ENCODE measurements at places on chromosomes 7 and 10. TPM values are rescaled to one million over a fixed set of nuclear protein-coding genes. Genes with fewer than 3 reads are reported as not detected.

DNA sequence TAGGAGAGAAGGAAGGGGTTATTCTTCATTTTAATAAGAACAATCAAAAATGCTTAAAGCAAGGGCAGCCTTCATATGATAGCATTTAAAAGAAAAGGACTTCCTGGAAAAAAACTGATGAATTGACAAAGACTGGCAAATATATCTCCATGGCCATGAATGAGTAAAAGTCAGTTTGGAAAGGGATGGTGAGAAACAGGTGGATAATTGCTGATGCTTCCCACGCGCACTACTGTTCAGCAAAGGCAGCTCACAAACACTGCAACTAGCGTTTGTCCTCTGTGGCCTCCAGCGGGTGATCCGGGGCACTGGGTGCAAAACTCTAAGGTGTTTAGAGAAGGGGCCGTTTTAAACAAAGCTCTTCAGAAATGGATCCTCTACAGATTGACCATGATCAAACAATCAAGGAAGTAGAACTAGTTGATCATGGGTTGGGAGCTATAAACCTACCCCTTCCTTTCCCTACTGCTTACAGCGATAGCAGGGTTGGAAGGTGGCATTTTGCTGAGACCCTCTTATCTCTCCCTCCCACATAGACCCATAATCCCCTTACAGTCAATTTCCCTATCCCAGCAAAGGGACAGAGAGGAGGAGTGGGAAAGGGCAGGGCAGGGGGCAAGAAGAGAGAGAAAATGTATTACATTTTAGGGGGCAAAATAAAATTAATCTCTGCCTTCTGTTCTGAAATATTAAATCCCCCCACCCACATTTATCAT, 53.8 kb downstream of the SMURF1 start:
- DNase-seq, result no peak

- no peak for DNase-seq
Measured at GRCh38 chr10:105681051-105681450, 1040.0 kb downstream of the SORCS3 start.

DNA sequence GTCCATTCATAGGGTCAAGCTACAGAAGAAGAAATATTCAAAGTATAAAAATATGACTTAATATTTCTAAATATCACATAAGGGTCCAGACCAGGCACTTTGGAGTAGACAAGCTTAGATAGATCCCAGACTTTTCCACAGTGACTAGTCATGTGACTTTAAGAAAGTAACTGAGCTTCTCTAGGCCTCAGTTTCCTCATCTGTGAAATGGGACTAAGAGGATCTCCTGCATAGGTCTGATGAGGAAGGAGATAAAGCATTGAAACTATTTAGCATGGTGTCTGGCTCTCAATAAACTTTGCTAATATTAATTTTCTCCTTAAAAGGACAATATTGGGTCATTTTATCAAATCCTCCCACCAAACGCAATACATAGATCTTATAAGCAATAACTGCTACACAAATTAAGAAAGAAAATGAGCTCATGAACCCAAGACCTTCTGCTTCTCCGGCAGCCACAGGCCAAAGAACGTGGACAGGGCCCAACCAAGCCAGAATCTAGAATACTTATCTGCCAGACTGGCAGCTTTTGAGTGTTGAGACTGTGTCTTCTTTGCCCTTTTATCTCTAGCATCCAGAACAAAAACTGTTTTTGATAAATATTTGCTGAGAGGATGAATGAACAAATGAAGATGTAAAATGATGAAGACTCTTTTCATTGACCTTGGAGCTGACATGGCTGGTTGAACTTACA, 1.6 kb upstream of the TARP start:
- no peak for DNase-seq

DNA sequence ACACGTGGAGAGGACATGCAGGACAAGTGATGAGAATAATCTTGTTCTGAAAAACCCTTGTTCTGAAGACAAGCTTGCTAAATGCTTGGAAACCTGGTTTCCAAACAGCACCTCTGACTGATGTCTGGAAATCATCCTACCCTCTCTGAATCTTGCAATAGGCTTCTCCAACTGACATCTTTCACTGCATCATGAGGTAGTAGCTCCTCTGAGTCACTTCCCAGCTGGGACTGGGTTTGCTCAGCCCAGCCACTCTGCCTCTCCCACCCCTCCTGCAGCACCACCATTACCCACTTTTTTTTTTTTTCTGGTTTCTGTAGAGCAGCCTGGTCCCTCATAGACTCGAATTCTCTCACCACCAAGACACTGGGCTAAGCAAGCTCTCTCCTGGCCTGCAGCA, 919.8 kb downstream of the GRID1 start:
- DNase-seq, result no peak

The TRIM73 gene
- polyA plus RNA-seq, result 2.2 TPM

DNA sequence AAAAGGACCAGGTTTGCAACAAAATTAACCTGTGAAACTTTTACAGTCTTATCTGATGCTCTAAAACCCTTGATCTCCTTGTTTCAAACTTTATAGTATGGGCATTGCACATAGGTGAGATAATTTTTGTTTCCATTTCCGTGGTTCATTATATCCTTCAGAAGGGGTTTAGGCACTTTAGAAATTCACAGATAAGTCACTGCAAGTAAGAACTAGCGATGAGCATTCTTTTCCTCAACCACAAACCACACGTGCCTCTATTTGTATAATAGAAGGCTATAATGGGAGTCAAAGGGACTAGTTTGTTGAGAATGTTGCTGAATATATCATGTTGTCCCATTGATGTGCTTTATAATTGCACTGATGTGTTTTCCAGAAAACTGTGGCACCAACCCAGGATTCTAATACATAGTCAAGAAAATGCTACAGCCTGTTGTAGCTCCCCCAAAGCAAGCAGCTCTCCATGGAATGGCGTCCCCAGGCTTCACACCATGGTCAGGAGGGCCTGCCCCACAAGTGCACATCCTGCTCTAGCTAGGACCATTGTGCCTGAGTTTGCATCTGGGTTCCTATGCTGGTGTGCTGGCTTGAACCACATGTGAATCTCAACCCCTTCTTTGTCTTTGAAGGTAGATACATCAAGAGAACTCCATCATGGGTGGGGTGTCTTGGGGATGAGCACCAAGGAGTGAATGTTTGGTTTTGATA, 14.0 kb upstream of the ATXN7L1 start:
- no peak for DNase-seq

The MYOZ1 gene
- polyA plus RNA-seq, result 6.1 TPM

- no peak for DNase-seq
Measured at GRCh38 chr10:47179291-47179647, 120.7 kb upstream of the GDF10 start.

DNA sequence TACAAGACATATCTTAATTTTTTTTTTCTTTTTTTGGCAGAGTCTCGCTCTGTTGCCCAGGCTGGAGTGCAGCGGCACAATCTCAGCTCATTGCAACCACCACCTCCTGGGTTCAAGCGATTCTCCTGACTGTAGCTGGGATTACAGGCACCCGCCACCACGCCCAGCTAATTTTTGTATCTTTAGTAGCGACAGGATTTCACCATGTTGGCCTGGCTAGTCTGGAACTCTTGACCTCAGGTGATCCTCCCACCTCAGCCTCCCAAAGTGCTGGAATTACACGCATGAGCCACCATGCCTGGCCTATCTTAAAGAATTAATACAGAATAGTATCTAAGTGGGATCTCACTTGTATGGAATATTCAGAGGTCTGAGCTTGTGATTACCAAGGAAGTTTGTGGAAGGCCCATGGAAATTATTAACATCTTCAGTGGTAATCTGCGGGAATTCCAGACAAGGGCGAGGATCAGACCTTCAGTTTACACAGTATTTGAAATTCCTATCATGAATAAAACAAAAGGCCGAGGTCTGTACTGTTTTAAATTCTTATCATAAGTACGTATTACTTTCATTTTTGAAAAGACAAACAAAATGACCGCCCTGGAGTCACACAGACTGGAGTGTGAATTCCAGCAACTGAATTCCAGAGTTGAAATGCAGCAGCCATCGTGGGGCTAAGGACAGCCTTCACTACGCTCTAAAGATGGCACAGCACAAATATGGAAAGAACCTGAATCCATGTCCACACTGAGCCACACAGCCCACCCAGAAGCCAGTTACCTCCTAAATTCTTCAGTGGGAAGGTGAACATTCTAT, 16.7 kb downstream of the GPRIN2 start:
- no peak for DNase-seq

DNA sequence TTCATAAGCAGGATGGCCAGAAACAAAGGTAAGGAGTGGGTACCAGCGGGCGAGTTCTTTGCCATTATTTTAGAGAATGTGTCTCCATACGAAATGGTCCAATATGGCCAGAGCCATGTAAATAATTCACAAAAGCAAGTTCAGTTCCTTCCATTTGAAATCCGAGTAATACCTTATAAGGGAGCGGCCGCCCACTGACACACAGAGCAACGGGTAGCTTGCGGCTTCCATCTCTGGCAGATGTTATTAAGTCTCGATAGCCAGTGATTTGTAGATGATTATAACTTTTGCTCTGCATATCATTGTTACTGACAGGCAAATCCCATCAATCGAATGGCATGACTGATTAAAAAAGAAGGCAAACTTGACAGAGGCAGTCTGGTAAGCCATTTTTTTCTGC, 63.2 kb downstream of the GFRA1 start:
- no peak for DNase-seq

- DNase-seq, result no peak
Measured at GRCh38 chr7:1572111-1572822, 2.4 kb upstream of the PSMG3 start.

The ZNF804B gene
- 0.23 TPM for polyA plus RNA-seq

The GPR15LG gene
- polyA plus RNA-seq, result not detected

DNA sequence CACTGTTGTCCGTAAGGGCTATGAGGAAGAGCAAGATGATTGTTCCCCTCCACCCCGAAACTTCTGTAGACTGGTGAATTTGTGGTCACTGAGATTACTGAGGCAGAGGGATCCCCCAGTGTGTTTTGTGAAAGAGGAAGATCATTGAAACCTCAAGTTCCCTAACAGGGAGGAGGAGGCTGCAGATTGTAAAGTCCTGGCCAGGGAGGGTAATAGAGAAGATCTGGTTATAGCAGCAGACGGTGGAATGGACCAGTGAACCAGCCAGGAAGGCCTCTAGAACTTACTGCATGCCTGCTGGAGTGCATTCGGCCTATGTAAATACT, 31.1 kb downstream of the LMTK2 start:
- no peak for DNase-seq

All from left renal cortex interstitium (tissue), 4 donors.